Brain (organoid and tissue), 16 donors: ENCODE measurements at places on chromosomes 4 and X. TPM values are rescaled to one million over a fixed set of nuclear protein-coding genes. Genes with fewer than 3 reads are reported as not detected.

Gene EIF4E
- 31.7 TPM for polyA plus RNA-seq

Gene HEPH
- 8.1 TPM for polyA plus RNA-seq

Gene TLR3
- polyA plus RNA-seq, result 0.36 TPM

Gene ADAM29
- polyA plus RNA-seq, result not detected

Gene IL1RAPL2
- not detected for polyA plus RNA-seq

Gene PNMA5
- 6.9 TPM for polyA plus RNA-seq

Gene CT47C1
- not detected for polyA plus RNA-seq

Gene DCLK2
- polyA plus RNA-seq, result 37.4 TPM

Gene PKD2
- 3.0 TPM for polyA plus RNA-seq

Gene MAGEA12
- 0.51 TPM for polyA plus RNA-seq

Gene KLF8
- polyA plus RNA-seq, result 0.27 TPM

Gene RBM47
- 0.97 TPM for polyA plus RNA-seq

Gene NIPAL1
- 1.7 TPM for polyA plus RNA-seq

Gene RADX
- 0.95 TPM for polyA plus RNA-seq

Gene UGT2B15
- not detected for polyA plus RNA-seq

Gene KCNIP4
- polyA plus RNA-seq, result 4.0 TPM

Gene XAGE2
- polyA plus RNA-seq, result not detected
